Activated naive CD8-positive, alpha-beta T cell treated with anti-CD3 and anti-CD28 coated beads for 36 hours (primary cell): ENCODE measurements at places on chromosomes 12 and 14.

GRCh38 chr12:56321027-56321426, 5.2 kb upstream of the CNPY2 start:
- no peak for DNase-seq

- DNase-seq: no peak
Observed at GRCh38 chr12:6644903-6645302, 2.3 kb downstream of the ACRBP start.

DNA sequence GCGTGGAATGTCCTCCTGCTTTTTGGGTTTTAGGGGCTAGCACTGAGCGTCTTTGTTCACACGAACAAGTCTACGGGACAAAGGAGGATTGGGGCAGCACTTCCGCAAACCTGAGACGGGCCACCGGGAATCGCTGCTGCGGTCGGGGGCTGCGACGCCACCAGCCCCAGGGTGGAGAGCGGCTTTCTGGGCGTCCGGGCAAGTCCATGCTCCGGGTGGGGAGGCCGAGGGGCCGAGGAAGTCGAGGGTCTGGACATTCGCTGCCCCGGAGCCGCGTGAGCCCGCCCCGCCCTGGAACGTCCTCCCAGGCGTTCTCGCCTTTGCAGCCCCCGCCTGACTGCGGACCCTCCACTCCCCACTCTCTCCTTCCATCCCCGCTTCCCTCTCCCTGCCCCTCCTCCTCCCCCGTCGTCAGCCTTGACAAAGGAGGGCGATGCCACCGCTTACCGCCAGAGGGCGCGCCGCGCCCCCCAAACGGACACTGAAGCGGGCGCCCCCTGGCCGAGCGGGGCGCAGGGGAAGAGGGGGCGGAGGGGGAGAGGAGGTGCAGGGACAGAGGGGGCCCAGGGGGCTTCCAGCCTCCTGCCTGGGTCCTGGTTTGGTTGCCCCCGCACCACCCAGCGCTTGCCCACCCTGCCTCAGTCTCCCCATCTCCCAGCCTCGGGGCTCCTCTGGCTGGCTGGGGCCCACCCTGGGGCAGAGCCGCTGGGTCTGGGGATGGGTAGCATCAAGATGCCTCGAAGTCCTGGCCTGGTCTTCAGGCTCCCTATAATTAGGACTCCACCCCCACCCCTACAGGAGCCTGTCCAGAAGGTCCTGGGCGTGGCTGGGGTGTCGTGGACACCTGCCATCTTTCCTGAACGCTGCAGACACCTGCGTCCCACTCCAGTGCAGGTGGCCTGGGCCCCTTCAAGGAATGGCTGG, 39.1 kb upstream of the INF2 start:
- peak; percentile 72 for DNase-seq

DNA sequence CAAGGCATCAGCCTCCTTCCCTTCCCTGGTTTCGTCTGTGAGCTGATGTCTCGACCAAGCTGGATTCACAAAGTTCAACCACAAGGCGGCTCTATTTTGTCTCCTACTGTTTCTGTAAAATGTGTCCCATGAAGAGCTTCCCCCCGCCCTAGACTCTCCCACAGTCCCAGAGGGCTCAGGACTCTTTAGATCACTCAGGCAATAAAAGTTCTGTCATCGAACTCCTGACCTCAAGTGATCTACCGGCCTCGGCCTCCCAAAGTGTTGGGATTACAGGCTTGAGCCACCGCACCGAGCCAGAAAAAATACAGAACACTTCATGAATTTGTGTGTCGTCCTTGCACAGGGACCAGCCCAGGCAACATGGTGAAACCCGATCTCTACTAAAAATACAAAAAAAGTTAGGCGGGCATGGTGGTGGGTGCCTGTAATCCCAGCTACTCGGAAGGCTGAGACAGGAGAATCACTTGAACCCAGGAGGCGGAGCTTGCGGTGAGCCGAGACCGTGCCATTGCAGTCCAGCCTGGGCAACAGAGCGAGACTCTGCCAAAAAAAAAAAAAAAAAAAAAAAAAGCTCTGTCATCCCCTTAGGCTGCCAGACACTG, 149.4 kb downstream of the BCL11B start:
- DNase-seq: no peak

GRCh38 chr14:33309106-33309505, 370.4 kb downstream of the NPAS3 start:
- no peak for DNase-seq

DNA sequence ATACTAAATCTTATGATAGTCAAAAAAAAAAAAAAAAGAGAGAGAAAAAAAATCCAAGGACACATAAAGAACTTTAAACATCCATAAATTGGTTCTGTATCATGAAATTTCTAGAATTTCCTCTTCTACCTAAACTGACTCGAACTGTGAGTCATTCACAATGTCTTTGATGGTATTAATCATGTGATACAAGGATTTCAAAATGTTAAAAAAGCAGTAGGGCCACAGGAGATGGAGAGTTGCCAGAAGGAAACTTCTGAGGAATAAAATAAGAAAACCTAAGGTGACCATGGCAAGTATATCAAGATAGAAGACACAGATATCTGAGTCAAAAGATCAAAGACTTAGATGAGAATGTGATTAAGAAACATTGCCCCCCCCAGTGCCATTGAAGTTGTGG, 1320.9 kb upstream of the FLRT2 start:
- no peak for DNase-seq

DNA sequence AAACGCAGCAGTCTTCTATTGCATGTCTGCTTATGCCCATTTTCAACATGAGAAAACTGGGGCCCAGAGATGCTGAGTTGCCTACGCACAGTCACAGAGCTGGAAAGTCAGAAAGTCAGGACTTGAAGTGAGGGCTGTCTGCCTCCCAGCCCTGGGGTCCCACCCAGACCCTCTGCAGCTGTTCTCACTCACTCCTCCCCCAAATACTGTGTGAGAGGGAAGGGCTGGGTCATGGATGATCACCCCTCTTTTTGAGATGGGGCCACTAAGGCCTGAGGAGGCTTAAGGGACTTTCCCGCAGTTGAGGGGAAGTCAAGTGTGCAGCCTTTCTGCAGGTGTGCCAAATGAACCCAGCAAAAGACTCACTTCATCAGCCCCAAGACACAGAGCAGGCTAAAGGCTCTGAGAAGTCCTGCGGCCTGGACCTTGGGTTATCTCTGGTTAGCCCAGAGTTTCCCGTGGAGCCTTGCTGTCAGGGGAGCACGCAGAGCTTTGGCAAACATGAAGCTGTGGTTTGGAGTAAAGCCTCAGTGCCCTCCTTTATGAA, 18.7 kb downstream of the DTX1 start:
- DNase-seq: no peak
